ENCODE measurements at places on chromosomes 1 and 21.

- no peak for DNase-seq
Observed at GRCh38 chr1:33317354-33317753, 3.5 kb downstream of the A3GALT2 start.

DNA sequence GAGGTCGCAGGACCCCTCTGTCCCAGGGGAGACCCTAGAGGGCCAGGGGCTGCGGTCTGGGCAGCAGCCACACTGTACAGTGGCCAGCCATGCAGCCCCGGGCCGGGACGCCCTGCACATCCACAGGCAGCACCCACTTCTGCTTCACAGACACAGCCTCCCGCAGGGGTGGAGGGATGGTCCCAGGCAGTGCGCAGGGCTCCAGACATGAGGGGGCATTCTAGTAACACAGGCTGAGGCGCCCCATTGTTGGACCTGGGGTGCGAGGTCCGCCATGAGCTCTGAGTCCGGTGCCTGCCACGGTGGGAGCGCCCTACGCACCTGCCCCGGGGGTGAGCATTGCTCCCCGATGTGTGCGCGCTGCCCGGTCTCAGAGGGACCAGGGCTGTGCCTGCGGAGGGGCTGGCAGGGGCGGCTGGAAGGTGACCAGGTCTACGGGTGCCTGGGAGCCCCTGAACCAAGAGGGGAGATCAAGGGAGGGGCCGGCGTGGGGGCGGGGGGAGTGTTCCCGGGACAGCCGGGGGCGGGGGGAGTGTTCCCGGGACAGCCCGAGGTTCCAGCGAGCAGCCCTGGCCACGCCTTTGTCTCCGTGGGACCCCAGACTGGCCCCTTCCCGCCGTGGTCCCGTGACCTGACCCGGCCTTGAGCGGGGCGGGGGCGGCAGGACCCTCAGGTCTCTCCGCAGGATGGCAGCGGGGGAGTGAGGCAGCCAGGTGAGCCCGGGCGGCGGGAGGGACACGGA, 4.5 kb downstream of the MMEL1 start:
- DNase-seq: no peak

- DNase-seq: no peak
Observed at GRCh38 chr1:168979276-168979675, 127.2 kb upstream of the ATP1B1 start.

DNA sequence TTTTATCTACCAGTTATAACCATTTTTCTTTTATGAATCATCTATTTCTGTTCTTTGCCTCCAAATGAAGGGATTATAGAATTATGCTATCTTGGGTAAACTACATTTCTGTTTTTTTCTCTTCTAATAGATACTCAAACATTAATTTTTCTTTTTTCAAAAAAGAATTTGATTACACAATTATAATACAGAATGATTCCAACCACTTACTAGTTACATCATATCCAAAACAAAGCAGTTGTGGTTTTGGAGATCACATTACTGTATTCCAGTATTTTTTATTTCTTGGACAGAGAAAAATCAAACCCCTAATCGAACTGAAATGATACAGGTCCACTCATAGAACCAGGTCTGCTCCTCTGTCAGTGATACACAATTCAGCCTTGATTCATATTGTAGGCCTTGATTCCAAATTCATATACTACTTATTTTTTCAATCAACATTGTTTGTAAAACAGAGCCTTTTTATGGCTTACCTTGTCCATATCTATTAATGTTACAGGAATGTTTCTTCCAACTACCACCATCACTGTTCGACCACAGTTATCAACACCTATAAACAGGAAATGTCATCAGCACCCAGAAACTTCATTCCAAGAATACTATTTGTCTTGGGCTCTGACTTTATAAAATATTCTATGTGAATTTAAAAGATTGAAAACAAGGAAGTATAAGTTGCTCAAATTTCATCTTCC, 43.2 kb downstream of the GDAP2 start:
- DNase-seq: no peak

- no peak for DNase-seq
Observed at GRCh38 chr1:173418107-173418985, 58.8 kb upstream of the PRDX6 start.

DNA sequence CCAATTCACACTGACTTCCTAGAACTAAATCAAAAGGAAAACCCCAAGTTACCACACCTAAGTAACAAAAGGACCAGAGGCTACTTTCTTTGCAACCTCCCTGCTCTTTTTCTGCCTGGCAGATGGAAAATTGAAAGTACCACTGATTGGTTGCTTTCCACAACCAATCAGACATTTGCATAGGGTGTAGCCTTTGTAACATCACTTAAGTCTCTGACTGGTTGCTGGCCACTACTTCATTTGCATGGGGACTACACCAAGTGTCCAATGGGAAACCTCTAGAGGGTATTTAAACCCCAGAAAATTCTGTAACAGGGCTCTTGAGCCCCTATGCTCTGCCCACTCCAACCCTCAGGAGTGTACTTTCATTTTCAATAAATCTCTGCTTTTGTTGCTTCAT, 365.0 kb downstream of the LTN1 start:
- DNase-seq: no peak

GRCh38 chr21:30726726-30727125, 8.1 kb upstream of the KRTAP21-3 start:
- no peak for DNase-seq

DNA sequence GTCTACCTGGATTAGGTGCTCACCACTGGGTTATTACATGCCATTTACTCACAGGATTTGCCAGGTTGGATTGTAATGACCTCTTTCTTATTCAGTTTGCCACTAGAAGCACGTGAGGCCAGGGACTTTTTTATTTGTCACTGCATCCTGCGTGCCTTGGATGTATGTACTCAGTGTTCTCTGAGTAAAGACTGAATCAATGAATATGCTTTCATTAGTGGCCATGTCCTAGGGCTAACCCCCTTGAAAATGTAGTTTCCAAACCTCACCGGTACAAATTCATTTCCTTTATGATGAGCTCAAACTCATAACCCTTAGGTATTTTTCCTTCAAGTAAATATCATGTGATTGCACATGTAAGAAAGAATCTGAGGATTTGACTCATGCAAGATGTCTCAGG, 1.3 kb upstream of the ZP4 start:
- no peak for DNase-seq

DNA sequence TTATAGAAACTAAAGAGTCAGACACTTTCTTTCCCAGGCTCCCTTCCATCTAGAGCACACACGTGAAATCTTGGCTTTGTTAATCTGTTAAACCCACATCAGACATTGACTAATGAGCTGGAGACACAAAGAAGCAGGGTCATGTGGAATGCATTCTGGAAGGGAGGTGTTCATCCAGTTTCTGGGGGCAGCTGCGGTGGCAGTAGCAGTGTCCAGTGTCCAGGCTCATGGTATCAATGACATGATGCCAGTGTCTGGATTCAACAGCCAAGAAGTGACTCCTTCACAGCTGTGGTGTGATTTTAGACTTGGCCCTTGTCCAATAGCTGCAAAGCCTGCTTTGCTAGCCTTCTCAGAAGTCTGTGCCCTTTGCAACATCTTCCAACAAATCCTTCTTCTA, 95.2 kb downstream of the NTPCR start:
- DNase-seq: peak; percentile 86

GRCh38 chr1:36759355-36759754, 275.0 kb downstream of the GRIK3 start:
- DNase-seq: no peak

DNA sequence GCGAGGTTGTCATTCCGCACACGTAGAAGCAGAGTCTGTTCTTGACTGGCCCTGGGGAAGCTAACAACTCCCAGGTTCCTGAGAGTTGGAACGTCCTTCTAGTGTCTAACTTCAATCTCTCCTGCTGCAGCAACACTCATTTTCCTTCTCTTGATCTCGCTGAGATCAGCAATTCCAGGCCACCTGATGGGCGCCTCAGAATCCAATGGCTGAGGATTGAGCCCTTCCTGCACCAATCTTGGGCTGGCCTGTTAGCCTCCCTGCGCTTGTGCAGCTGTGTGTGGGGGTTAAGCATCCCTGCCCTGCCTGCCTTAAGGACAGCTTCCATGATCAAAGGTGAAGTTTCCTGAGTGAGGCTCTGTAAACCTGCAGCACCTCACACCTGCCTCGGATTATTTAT, 87.9 kb downstream of the SYT2 start:
- DNase-seq: no peak

DNA sequence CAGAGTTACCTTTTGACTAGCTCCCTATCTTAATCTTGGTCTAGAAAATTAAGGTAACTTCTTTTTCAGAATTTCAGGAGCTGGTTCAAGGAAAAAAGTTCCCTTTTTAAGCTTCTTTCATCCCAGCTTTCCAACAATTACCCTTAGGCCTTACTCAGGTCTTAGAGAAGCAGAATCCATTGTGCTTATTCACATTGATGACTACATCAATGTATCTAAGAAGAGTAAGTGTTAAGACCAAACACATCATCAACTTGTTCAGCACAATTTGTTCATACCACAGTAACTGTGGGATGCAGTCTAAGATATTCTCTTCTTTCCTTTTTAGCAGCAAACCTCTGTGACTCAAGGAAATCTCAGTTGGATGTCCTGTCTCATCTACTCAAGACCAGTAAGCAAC, 4.1 kb downstream of the MRPL9 start:
- no peak for DNase-seq

DNA sequence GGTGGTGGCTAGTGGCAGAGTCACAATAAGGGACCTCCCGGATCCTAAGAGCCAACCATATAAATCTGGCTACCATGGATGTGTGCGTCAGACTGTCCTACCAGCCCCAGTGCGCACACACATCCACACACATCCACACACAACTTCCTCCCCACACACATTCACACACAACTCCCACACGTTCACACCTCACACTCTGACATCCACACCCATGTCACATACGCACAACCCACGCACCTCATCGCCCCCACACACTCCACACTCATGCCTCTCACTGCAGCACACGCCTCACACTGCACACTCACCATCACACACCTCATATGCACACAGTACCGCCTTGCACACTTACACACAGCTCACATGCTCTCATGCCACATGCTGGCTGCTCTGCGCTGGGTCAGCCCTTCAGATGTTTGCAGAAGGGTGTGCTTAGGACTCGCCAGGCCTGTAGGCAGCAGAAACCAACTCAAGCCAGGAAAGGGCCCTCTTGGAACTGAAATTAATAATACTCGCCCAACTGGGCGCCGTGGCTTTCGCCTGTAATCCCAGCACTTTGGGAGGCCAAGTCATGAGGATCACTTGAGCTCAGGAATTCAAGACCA, 3.0 kb downstream of the LDLRAD2 start:
- no peak for DNase-seq

- DNase-seq: peak; percentile 34
Observed at GRCh38 chr1:185017338-185017737, 28.0 kb upstream of the RNF2 start.

- DNase-seq: no peak
Observed at GRCh38 chr1:163046071-163046470, 23.1 kb upstream of the RGS4 start.

DNA sequence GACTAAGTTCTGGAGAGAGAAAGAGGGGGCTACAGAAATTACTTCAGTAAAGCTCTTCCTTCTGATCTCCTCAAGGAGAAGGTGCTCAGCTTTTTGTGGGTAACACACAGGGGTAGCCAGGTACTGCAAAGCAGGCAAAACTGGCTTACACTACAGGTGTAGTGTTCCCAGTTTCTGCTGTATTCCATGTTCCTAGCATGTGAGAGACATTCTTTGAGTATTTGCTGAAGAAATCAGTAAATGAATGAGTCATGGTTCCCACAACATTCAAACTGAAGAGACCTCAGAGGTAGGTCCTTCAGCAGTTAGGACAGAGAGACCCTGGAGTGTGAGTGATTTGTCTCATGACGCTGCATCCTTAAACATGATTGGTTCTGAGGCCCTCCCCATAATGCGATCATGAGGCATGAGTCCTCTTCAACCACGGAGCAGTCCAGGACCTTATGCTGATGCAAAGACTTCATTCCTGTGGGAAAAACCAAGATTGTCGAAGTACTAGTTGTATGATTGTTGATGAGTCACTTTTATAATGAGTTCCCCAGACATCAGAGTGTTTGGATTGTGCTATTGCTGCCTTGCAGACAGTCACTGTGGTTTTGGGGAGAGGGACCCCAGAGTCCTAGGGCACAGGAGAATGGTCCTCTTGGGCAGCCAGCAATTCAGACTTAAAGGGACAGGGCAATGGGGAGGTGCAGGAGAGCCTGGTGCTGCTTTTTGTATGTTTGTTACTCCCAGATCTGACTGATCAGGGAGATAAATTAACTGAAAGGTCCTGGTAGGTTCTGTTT, 2.7 kb upstream of the OR10J4 start:
- peak; percentile 83 for DNase-seq

DNA sequence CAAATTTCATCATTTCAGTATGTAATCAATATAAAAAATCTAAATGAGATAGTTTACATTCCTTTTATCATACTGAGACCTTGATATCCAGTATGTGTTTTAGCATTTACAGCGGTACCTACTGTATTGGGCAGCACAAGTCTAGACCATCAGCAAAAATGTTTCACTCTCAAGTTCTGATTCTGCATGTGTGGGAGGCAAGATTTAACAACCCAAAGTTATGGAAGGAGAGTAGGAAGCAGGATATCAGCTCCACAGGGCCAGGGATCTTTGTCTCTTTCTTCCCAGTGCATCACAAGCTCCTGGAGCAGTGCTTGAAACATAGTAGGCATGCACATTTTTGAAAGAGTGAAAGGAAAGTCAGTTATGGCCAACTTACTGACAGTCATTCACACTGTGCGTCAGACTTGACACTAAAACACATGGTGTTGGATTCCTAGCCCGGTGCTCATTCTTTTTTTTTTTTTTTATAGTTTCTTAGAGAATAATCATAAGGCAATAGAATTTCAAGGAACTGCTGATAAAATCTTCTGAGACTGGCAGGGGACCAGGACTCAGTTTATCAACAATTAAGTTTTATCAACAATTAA, 6.1 kb downstream of the TENT5C start:
- DNase-seq: no peak

DNA sequence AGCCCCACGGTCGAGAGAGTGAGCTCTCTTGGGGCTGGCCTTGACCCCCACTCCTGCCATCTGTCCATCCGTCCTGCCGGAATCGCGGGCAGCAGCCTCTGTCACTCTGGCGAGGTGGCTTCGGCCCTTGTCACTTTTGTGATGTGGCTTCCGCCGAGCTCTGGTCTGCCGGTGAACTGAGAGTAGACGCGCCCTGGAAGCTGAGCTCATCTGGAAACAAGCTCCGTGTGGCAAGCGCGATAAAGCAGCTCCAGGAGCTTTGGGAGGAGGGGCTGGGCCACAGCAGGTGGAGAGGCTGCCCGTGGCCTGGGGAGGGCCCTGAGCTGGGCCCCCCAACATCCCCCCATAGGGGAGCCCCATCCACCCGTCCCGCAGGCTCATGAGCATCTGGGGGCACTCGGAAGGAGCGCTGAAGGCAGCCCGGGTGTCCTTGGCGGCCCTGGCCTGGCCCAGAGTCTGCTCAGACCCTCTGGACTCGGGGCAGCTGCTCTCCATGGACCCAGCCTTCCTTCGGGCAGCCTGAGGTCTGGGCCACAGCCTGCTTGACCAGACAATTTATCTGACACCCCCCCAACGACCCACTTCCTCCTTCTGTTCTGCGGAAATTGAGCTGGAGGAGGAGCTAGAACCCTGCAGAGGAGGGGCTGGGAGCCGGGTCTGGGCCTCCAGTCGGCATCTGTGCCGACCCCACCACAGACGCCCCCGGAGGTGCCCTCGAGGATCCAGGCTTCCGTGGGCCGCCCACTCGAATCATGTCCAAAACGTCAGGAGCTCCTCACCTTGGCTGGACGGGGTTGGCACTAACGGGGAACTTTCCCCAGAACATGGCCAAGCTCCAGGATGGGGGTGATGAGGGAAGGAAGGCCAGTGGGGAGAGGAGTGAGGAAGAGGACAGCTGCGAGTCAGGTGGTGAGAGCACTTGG, 59.1 kb downstream of the SLC19A1 start:
- no peak for DNase-seq

GRCh38 chr1:90340606-90341005, 345.7 kb downstream of the ZNF326 start:
- no peak for DNase-seq
